Fibroblast of skin of right biceps (primary cell): ENCODE measurements at places on chromosomes 11 and 22.

DNA sequence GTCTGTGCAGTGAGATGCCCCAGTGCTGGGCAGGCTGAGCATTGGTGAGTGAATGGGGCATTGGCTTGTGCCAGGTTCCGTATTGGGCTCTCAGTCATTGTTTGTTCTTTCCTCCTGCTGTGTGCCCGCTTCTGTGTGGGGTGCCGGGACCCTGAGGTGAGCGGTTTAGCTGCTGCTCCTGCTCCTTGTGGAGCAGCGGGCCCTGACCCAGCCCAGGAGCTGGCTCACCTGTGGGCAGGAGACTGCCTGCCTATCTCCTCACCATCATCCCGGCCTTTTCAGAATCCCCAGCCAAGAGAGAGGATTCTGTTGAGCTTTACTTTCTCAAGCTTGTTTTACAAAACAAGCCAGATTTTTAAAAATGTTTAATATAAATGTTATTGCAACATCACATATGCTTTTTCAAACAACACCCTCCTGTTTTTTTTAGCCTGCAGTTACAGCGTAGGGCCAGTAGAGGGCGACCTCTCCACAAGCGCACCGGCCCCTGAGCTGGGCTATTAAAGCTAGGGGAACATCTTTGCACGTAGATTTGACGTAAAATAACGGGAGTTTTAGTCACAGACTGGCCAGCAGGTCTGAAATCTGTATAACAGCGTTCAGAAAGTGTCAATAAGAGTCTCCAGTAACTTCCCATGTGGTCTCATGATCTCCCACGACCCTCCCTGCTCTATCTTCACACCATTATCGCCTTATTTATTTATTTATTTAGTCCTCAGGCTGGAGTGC lies 25.1 kb upstream of the RELT start:
- DNase-seq, result peak; percentile 67

- DNase-seq, result no peak
These were observed 157.7 kb downstream of the TTC17 start for GRCh38 chr11:43516316-43516850.

DNA sequence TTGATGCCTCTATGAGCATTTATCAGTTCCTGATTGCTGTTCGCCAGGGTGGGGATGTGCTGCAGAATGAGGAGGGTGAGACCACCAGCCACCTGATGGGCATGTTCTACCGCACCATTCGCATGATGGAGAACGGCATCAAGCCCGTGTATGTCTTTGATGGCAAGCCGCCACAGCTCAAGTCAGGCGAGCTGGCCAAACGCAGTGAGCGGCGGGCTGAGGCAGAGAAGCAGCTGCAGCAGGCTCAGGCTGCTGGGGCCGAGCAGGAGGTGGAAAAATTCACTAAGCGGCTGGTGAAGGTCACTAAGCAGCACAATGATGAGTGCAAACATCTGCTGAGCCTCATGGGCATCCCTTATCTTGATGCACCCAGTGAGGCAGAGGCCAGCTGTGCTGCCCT lies 2.7 kb downstream of the FEN1 start:
- DNase-seq, result no peak

GRCh38 chr11:67227726-67228125 lies 38.5 kb upstream of the GRK2 start:
- no peak for DNase-seq

- no peak for DNase-seq
These were observed 31.9 kb downstream of the FBLN1 start for GRCh38 chr22:45534339-45535192.

GRCh38 chr11:45025716-45026492 lies 75.2 kb upstream of the TP53I11 start:
- peak; percentile 22 for DNase-seq

DNA sequence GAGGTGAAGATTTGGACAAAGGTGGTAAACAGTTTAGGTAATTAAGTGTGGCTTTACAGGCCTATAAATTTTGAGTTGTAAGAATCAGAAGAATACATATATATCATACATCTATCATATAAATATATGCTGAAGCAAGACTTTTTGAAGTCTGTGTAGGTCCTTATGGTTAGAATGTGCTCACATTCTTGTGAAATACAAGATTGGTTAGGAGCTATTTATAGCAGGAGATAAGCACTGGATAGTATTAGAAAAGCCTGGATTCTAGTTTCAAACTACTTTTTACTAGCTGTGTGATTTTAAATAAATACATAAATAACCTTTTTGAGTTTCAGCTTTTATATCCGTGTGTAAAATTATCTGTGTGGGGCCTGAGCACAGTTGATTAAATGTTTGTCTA lies 42.3 kb downstream of the ANKRD42 start:
- DNase-seq, result no peak

DNA sequence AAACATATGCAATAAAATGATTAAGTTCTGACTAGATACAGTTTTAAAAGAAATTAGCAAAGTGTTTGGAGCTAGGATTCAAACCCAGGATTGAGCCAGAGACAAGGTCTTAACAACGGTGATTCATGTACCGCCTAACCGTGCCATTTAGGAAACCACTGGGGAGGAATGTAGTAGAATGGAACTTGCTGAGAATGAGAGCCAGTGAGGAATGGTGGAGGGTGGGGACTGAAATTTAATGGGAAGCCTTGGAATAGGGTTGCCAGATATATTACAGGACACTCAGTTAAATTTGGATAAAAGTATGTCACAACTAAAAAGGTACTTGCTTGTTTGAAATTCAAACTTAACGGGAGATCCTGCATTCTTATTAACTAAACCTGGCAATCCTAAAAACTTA lies 30.4 kb upstream of the TMEM86A start:
- peak; percentile 23 for DNase-seq

DNA sequence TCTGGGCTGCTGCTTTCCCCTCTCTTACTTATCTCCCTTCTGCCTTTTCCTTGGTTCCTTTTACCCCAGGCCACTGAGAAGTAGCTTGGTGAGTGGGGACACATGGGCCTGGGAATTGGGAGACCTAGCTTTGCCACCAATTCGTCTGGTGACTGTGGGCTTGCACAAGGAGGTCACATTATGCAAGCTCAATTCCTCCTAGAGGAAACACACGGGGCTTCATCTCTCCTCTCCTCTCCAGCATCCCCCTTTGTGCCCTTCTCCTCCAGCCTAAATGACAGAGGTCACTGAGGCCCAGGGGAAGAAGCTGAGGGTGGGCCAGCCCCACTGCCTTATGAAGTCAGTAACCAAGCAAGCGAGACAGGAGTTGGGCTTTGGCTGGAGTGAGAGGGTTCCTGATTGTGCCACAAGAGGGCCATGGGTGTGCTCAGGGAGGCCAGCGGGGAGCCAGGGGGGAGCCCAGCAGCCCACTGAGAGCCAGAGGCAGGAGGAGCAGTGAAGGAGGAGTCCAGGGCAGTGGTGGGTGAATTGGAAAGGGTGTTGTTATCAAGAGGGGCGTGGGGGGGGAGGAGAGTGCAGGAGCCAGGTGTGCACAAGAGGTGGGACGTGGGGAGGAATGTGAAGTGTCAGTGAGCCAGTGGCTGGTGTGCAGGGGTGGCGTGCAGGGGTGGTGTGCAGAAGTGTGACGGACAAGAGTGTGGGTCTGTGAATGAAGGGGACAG lies 2.0 kb downstream of the CLCF1 start:
- DNase-seq, result peak; percentile 62

- DNase-seq, result no peak
These were observed 60.8 kb downstream of the FBLN1 start for GRCh38 chr22:45563362-45564040.

GRCh38 chr11:45934580-45935318 lies 12.3 kb downstream of the LARGE2 start:
- no peak for DNase-seq

DNA sequence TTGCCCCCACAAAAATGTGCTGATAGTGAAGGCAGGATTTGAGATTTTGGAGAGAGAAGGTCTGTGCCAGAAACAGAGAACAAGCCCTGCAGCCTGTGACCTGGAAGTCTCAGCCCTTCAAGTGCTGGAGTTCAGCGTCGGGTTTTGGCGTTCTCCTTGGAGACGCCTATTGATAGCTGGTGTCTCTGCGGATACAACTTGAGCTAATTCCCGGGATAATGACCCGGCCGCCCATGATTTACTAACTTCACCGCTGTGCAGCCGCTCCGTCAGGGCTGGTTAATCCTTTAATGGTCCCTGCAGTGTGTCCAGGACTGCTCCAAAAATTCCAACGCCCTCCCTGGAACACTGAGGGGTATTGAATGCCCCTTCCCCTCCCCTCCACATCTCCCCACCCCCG lies 76.6 kb downstream of the WT1 start:
- no peak for DNase-seq

DNA sequence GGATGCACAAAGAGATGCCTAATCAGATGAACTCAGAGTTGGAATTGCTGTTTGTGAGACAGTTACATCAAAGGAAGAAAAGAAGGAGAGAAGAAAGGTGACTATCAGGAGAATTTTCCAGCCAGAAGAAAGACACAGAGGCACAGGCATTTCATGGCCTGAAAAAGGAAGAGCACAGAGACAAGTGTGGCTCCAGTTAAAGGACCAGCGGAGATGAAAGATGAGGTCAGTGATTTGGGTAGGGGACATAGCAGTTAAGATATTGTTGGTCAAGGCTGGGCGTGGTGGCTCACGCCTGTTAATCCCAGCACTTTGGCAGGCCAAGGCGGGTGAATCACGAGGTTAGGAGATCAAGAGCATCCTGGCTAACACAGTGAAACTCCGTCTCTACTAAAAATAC lies 3.4 kb upstream of the ZNF280A start:
- DNase-seq, result no peak

DNA sequence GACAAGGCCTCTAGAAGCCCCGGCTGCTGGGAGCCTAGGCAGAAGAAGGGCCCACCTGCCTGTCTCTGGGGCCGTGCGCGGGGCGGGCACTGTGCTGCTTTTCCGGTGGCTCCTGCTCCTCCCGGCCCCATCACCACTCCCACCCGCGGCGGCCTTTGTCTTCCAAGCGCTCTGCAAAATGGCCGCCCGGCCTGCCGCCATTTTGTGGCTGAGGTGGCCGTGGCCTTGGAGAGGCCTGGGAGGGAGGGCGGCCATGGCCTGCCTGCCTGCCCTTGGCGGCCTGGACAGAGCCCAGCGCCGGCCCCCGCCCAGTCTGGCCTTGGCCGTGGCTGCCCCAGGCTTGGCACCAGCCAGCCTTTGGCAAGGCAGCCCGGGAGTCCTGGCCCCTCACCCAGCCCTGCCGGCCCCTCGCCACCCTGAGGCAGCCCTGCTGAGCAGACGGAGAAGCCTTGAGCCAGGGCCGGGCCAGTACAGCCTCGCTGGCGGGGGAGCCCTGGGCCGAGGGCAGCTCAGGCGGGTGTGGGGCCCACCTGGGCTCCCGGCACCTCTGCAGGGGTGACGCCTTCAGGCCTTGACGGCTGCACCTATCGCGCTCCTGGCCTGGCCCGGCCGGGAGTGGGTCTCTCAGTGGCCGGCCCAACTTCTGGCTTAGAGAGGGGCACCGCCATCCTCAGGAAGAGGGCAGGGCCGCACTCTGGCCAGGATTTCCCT lies 46.0 kb upstream of the PPARA start:
- DNase-seq, result no peak

- DNase-seq, result no peak
These were observed 20.8 kb downstream of the CARS1 start for GRCh38 chr11:3036419-3036818.

- DNase-seq, result no peak
These were observed 25.8 kb upstream of the RASSF10 start for GRCh38 chr11:12983336-12983735.

DNA sequence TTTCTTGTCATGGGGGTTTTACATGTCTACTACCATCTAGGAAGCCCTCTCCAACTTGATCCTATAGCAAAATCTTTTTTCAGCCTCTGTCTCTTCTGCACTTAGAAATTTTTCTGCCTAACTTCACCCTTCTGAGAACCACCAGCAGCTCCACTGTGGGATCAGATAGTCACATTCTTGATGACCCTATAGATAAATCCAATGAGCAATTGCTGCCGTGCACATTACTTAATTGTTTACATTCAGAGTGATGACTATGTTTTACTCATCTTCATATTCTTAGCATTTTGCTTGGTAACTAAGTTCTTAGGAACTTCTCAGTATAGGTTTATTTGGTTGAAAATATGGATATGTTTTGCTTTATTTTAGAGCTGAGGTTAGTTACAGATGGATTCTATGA lies 12.4 kb upstream of the ETS1 start:
- peak; percentile 79 for DNase-seq

- DNase-seq, result no peak
These were observed 11.2 kb downstream of the NLRP14 start for GRCh38 chr11:7031471-7031871.

- DNase-seq, result no peak
These were observed 1.5 kb downstream of the CCDC116 start for GRCh38 chr22:21634081-21634480.

DNA sequence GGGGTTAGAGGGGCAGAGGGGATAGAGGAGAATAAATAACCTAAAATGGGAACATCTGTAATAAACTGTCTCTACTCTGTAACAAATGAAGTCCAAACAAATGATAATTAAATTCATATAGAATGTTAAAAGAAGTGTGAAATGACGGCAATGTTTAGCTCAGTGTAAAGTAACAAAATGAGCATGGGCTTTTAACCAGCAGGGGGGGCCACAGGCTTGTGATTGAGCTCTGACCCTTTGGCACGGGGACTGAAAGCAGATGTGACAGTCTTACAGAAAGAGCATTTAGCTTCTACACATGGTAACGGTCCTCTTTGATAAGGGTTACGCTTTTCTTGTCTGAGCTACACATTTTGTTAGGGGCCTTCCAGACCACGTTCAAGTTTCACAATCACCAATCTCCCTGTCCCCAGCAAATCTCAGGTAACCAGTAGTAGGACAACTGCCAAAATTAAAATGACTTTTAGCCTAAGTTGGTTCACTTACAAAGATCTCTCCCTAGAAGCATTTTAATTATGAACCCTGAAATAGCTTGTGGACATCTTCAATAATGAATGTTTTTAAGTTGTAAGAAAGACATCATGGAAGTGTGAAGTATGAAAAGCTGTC lies 262.5 kb downstream of the DCDC1 start:
- peak; percentile 20 for DNase-seq

GRCh38 chr11:114058871-114059277 lies 637 bp upstream of the ZBTB16 start:
- no peak for DNase-seq

GRCh38 chr22:37824674-37825641 lies 1.8 kb downstream of the GALR3 start:
- peak; percentile 36 for DNase-seq

DNA sequence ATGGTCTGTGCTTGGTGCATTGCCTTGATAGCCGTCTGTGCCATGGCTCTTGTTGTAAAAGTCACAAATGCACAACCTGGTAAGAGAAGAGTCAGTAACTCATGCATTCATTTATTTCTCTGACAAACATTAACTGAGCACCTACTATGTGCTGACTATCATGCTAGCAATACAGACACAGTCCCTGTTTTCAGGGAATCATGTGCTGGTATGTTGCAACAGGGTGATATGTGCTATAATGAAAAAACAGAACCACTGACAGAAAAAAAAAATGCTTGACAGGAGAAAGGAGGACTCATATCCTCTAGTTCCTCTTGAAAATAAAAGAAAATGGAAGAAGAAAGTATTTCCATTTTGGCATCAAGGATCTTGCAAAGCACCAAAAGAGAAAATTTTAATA lies 34.5 kb upstream of the RAPSN start:
- DNase-seq, result no peak

- peak; percentile 14 for DNase-seq
These were observed 99.1 kb downstream of the GAB2 start for GRCh38 chr11:78318321-78319114.
